Epithelial cell of alveolus of lung (primary cell): ENCODE measurements at places on chromosomes 7 and 10. TPM values are rescaled to one million over a fixed set of nuclear protein-coding genes. Genes with fewer than 3 reads are reported as not detected.

PIP gene
- not detected in 2 replicates for total RNA-seq

DENND11 gene
- total RNA-seq = 3.9 and 6.8 TPM in 2 replicates

GPR26 gene
- total RNA-seq = not detected in 2 replicates

TMEM209 gene
- total RNA-seq = 11.6 and 14.5 TPM in 2 replicates

LIPK gene
- not detected in 2 replicates for total RNA-seq

C7orf33 gene
- not detected in 2 replicates for total RNA-seq

PON1 gene
- total RNA-seq = not detected in 2 replicates

AKR1B15 gene
- 2.3 TPM in 1 of 2 replicates, not detected in the other for total RNA-seq

ZCCHC24 gene
- total RNA-seq = 25.0 and 59.2 TPM in 2 replicates

TDRD1 gene
- not detected in 2 replicates for total RNA-seq

PPP3CB gene
- 20.7 and 22.8 TPM in 2 replicates for total RNA-seq

ACSL5 gene
- 0.16 and 0.52 TPM in 2 replicates for total RNA-seq

TRPV6 gene
- total RNA-seq = 0.39 TPM in 1 of 2 replicates, not detected in the other

CYP3A7 gene
- 0.13 and 1.0 TPM in 2 replicates for total RNA-seq

CCL24 gene
- not detected in 2 replicates for total RNA-seq

RNF32 gene
- total RNA-seq = 1.4 and 1.6 TPM in 2 replicates

ABCB8 gene
- 17.0 and 45.3 TPM in 2 replicates for total RNA-seq

MOGAT3 gene
- total RNA-seq = not detected in 2 replicates

FGF8 gene
- not detected in 2 replicates for total RNA-seq

EVX1 gene
- total RNA-seq = not detected in 2 replicates

ZNF488 gene
- 0.24 and 0.52 TPM in 2 replicates for total RNA-seq

NUDT13 gene
- 1.1 and 1.4 TPM in 2 replicates for total RNA-seq

VIPR2 gene
- 2.1 TPM in 1 of 2 replicates, not detected in the other for total RNA-seq

GRK5 gene
- total RNA-seq = 17.8 and 87.9 TPM in 2 replicates

AMZ1 gene
- under 0.01 and 0.78 TPM in 2 replicates for total RNA-seq

CLRN3 gene
- total RNA-seq = not detected in 2 replicates

GPC2 gene
- total RNA-seq = 2.5 and 3.1 TPM in 2 replicates

PLAC9 gene
- 13.4 and 14.5 TPM in 2 replicates for total RNA-seq

GSTO2 gene
- 8.9 and 18.4 TPM in 2 replicates for total RNA-seq

TAS2R3 gene
- total RNA-seq = 1.1 TPM in 1 of 2 replicates, not detected in the other

MRPS17 gene
- total RNA-seq = 11.4 and 14.5 TPM in 2 replicates

HTR7 gene
- total RNA-seq = 7.4 and 8.5 TPM in 2 replicates

CPXM2 gene
- total RNA-seq = 1.8 TPM in 1 of 2 replicates, not detected in the other

TWIST1 gene
- total RNA-seq = 14.5 and 19.9 TPM in 2 replicates

ZNF727 gene
- not detected in 2 replicates for total RNA-seq

MARVELD1 gene
- 47.7 and 53.4 TPM in 2 replicates for total RNA-seq

OR2AE1 gene
- 0.39 TPM in 1 of 2 replicates, not detected in the other for total RNA-seq

SPDYE6 gene
- total RNA-seq = not detected in 2 replicates

LRRC17 gene
- 70.3 and 455 TPM in 2 replicates for total RNA-seq

FAM24B gene
- 2.2 and 2.8 TPM in 2 replicates for total RNA-seq

TMEM106B gene
- total RNA-seq = 43.6 and 88.7 TPM in 2 replicates

EXOC6 gene
- total RNA-seq = 2.7 and 11.5 TPM in 2 replicates

TMEM270 gene
- total RNA-seq = not detected in 2 replicates

SHTN1 gene
- total RNA-seq = 1.6 and 2.1 TPM in 2 replicates

ACADSB gene
- 2.8 and 6.1 TPM in 2 replicates for total RNA-seq

TFR2 gene
- 0.64 and 1.6 TPM in 2 replicates for total RNA-seq

PTPN12 gene
- total RNA-seq = 37.8 and 45.0 TPM in 2 replicates

MMP21 gene
- 0.08 TPM in 1 of 2 replicates, not detected in the other for total RNA-seq

CLCN1 gene
- 0.13 TPM in 1 of 2 replicates, not detected in the other for total RNA-seq

RSPH10B2 gene
- not detected in 2 replicates for total RNA-seq

TEX47 gene
- not detected in 2 replicates for total RNA-seq

GPR146 gene
- 1.2 and 3.7 TPM in 2 replicates for total RNA-seq

TRIM50 gene
- total RNA-seq = not detected in 2 replicates

ACHE gene
- total RNA-seq = 1.7 and 3.7 TPM in 2 replicates

FAM241B gene
- total RNA-seq = 0.65 TPM in 1 of 2 replicates, not detected in the other

ATG9B gene
- total RNA-seq = 0.13 and 0.64 TPM in 2 replicates

TEX36 gene
- total RNA-seq = not detected in 2 replicates

VWC2 gene
- total RNA-seq = not detected in 2 replicates

NANOS1 gene
- 0.65 and 0.72 TPM in 2 replicates for total RNA-seq

NCF1 gene
- not detected in 2 replicates for total RNA-seq
